Fibroblast of pulmonary artery (primary cell): ENCODE measurements at places on chromosomes 5 and 9.
A peak's percentile ranks its signal among the peaks of the same experiment; 100 is the strongest.

GRCh38 chr5:166979307-166979895, 1312.0 kb upstream of the WWC1 start:
- DNase-seq, result no peak

DNA sequence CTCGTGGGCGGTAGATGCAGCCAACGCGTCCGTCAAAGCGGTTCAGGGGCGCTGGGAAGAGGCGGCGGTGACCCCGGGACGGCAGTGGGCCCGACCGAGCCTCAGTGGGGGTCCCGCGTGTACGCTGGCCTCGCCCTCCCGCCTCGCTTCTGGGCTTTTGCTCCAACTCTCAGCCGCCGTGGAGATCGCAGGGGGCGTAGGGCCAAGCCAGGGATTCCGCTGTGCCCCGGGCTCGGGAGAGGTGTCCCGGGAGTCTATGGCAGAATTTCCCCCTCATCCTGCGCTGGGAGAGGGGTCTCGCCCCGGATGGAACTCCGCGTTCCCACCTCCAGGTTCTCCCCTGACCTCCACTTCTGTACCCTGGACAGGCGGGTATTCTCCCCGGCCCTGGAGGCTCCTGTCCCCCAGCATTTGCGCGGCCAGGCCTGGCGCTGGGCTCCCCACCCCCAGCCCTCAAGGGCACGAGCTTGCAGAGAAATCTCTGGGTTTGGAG, 131.9 kb downstream of the MRPL36 start:
- no peak for DNase-seq

GRCh38 chr9:126514037-126514821, 99.5 kb upstream of the LMX1B start:
- DNase-seq, result peak; percentile 31

- DNase-seq, result no peak
Observed at GRCh38 chr5:16776611-16777251, 159.4 kb downstream of the MYO10 start.

DNA sequence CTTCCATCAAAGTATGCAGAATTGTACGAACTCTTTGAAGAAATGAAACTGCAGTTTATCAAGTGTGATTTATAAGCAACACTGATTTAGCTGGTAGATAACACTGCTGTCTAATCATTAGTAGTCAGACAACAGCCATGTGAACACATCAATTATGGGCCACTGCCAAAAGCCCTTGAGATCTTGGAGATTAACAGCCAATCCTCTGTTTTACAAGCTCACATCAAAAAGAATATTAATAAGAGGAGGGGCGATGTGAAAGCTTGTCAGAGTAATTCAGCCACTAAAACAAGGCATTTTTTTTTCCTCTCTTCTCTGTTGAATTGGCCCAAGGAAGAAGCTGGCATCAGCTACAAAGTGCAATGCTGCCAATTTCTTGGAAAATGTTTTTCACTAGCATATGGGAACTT, 28.1 kb downstream of the ZNF608 start:
- no peak for DNase-seq

GRCh38 chr5:160618286-160618685, 196.6 kb downstream of the PTTG1 start:
- DNase-seq, result no peak

DNA sequence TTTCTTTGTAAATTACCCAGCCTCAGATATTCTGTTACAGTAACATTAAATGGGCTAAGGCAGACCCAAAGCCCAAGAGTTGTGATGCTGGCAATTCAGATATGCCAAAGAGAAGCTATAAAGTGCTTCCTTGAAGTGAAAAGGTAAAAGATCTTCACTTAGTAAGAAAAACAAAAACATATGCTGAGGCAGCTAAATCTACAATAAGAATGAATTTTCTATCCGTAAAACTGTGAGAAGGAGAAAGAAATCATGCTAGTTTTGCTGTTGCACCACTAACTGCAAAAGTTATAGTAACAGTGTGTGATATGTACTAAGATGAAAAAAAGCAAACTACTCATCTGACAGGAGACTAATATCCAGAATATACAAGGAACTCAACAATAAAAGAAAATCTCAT, 39.9 kb downstream of the FAM114A2 start:
- DNase-seq, result no peak
